DMS53 (cell line): ENCODE measurements at places on chromosomes 13 and 19.

DNA sequence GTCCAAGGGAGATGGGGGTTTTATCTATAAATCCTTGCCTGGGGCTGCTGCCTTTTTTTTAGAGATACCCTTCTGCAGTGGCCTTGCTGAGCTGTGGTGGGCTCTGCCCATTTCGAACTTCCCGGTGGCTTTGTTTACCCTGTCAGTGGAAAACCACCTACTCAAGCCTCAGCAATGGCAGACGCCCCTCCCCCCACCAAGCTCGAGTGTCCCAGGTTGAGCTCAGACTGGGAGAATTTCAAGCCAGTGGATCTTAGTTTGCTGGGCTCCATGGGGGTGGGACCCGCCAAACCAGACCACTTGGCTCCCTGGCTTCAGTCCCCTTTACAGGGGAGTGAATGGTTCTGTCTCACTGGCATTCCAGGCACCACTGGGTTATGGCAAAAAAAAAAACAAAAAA, 21.6 kb downstream of the LGALS13 start:
- DNase-seq = no peak

DNA sequence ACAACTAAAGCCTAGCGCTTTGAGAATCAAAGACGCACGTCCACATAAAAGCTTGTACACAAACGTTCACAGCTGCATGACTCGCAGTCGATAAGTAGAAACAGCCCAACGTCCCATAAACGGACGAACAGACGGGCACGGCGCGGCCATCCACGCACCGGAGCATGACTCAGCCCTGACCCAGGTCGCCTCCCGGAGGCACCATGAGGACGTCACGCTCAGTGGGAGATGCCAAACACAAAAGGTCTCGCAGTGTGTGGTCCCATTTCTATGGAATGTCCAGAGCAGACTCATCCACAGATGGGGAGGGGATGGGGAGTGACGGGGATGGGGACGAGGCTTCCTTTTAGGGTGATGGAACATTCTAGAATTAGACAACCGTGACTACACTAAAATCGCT, 9.4 kb downstream of the POLRMT start:
- no peak for DNase-seq

GRCh38 chr13:33106656-33107360, 90.6 kb downstream of the KL start:
- no peak for DNase-seq

GRCh38 chr19:12453495-12453894, 12.7 kb upstream of the ZNF443 start:
- DNase-seq = peak; percentile 65

- DNase-seq = no peak
Measured at GRCh38 chr19:912181-913079, 589 bp downstream of the R3HDM4 start.

GRCh38 chr13:72555601-72556000, 171.8 kb downstream of the MZT1 start:
- no peak for DNase-seq

- DNase-seq = no peak
Measured at GRCh38 chr19:5265260-5265659, 75.4 kb downstream of the PTPRS start.

- no peak for DNase-seq
Measured at GRCh38 chr19:22472180-22472637, 50.1 kb upstream of the ZNF98 start.

- peak; percentile 48 for DNase-seq
Measured at GRCh38 chr13:70668983-70669382, 560.7 kb upstream of the KLHL1 start.

GRCh38 chr13:66069570-66069969, 1160.6 kb downstream of the PCDH9 start:
- no peak for DNase-seq

- DNase-seq = peak; percentile 47
Measured at GRCh38 chr13:110371550-110372465, 64.7 kb downstream of the COL4A2 start.

GRCh38 chr13:100129605-100130004, 40.7 kb downstream of the PCCA start:
- no peak for DNase-seq

DNA sequence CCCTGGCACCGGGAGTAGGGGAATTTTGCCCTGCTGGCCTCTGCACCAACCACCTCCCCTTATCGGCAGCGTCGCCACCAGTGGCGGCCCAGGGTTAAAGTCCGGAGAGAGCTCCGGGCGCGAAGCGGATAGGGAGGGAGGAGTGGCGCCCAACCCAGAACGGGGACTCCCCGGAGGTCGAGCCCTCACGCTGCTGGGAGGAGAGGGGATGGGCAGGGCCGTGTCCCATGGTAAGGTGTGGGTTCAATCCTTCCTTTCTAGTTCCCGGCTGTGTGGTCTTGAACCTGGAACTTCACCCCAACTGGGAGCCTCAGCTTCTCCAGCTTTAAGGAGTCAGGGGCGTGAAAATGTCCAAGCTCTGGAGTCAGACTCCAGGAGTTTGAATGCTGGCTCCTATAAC, 23.3 kb upstream of the BCL3 start:
- peak; percentile 70 for DNase-seq

GRCh38 chr13:50894012-50894411, 15.6 kb upstream of the RNASEH2B start:
- no peak for DNase-seq

GRCh38 chr13:103430368-103430767, 364.2 kb upstream of the SLC10A2 start:
- DNase-seq = no peak

GRCh38 chr19:50628146-50628545, 11.5 kb downstream of the SYT3 start:
- DNase-seq = no peak

DNA sequence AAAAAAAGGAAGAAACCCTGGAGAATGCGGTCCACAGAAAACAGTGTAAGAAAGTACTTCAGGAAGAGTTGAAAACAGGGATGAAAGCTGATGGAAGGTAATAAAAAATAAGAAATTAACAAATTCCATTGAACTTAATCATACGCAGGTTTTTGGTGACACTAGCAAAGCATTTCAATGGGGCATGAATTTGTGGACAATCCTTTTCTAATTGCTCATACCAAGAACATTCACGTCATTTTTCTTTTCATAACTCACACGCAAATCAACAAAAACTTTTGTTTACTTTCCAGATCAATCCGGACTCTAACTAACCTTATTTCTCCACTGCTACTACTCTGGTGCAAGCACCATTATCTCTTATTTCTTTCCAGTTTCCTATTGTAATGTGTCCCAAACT, 1195.0 kb downstream of the SLITRK5 start:
- no peak for DNase-seq

DNA sequence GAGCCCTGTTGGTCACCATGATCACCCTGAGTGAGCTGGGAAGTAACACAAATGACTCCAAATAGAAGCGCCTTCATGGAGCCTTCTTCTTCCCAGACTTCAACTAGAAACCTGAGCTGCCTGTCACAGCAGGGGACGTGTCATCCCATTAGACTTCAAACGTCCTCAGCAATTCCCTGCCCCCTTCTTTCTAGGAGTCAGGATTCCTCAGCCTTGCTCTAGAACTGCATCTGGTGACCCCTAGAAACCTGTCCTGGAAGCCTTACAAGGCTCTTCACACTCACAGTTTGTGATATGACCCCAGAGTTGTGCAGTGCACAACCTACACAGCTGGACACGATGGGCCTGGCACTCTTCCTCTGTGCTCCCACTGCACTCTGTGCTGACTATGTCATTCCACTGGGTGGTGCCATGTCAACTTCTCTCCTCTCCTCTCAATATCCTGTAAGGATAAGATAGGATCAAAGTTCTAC, 23.6 kb upstream of the TTYH1 start:
- peak; percentile 16 for DNase-seq

DNA sequence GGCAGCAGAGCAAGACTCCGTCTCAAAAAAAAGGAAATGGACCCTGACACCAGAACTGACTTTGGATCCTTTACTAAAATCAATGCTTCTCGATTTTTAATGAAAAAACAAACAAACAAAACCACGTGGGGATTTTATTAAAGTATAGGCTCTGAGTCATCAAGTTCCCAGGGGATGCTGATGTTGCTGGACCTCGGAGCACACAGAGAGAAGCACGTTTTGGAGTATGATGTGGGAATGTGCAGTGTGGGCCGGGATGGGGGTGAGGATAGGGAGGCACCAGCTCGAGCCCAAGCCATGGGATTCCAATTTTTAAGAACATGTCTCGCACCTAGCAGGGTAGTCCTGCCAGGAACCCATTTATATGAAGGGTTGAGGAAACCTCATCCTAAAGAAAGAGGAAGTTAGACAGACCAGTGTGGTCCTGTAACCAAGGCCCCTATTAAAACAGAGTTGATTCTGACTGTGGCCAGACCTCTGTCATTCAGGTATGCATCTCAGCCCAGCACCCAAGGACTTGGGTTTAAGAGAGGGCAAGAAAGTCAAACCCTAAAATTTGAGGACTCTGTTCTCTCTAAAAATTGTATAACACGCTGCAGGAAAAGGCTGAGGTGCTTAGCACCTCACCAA, 6.4 kb downstream of the FLT1 start:
- no peak for DNase-seq

DNA sequence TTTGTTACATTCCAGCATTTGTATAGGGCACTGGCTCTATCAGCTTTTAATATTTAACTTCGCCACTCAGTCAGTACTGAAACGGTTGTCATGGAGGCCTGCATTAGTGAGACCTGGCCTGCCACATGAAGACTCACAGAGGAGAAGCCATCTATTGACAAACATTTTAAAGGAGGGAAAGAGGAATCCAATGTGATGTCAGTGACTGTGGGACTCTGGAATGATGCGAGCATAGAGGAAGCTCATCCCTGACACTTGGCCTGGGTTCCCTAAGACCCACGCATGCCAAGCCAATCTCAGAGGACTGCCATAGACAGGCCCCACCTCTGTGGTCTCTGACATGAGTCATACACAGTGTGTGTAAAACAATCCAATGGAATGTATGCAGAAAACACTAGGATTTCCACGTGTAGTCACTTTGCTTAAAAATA, 7.9 kb upstream of the DPY19L3 start:
- no peak for DNase-seq

DNA sequence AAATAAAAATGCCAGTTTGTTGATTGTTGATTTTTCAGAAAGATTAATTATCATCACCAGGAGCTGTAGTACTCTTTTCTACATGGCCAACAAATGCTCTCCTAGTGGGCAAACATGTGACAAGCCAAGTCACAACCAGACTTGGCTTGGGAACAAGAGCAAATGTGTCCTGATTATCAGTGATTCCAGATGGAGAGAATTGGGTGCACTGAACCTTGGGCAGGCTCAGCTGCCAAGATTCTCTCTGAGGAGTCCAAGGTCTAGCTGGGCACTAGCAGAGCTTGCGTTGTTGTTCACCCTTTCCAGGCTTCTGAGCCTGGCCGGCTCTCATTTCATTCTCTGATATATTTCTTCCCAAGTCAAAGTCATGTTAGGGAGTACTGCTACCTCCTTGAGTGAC, 27.3 kb upstream of the GPI start:
- DNase-seq = no peak
